ENCODE measurements at places on chromosomes 1 and 21. TPM values are rescaled to one million over a fixed set of nuclear protein-coding genes. Genes with fewer than 3 reads are reported as not detected.

GRCh38 chr1:42328916-42329496 lies 6.0 kb downstream of the FOXJ3 start:
- no peak for DNase-seq

DNA sequence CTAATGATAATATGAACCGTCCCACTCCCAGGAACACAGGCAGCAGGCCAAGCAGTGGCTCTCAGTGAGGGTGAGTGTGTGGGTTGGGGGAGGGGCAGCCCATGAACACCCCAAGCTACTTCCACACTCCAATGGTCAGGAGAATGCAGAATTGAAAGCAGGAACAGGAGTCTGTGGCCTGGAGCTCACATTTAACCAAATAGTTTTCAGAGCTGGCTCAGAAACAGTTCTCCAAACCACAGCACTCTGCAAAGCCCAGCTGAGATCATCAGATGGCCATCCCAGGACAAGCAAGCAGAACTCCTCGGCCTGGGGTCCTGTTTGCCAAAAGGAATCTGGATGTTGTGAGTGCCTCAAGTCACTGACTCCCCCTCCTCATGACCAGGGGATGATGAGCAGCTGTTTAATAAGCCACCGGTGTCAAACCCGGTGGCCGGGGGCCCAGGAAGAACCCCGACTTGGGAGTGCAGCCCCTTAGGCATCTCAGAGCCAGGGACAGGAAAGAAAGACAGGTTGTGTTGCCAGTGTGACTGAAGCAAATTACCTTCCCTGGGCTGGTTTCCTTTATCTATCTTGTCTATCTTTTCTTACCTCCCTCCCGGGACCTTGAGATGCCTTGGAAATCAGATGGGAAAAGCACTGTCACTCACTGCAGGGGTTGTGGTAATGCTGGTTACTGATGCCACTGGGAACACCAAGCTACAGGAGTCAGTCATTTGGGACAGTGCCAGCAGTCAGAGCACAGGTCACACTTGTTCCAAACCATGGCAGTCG lies 20.4 kb downstream of the DEGS1 start:
- no peak for DNase-seq

RGS13 gene
- 1.1 TPM for total RNA-seq

GRCh38 chr21:32962268-32962667 lies 63.5 kb upstream of the OLIG2 start:
- DNase-seq: no peak

GRCh38 chr1:209368864-209369598 lies 214.5 kb upstream of the CAMK1G start:
- DNase-seq: no peak

CLDN14 gene
- total RNA-seq: not detected

DNA sequence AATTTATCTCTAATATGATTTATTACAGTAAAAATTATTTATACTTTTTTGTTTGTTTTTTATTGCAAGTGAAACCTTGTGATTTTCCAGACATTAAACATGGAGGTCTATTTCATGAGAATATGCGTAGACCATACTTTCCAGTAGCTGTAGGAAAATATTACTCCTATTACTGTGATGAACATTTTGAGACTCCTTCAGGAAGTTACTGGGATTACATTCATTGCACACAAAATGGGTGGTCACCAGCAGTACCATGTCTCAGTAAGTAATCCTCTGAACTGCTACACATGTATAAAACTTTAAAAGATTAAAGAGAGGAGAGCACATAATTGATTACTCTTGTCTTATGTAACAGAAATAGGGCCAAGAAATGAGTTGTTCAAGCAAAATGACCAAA lies 4.5 kb downstream of the CFHR3 start:
- DNase-seq: no peak

S100B gene
- not detected for total RNA-seq

RSPO1 gene
- not detected for total RNA-seq

DNA sequence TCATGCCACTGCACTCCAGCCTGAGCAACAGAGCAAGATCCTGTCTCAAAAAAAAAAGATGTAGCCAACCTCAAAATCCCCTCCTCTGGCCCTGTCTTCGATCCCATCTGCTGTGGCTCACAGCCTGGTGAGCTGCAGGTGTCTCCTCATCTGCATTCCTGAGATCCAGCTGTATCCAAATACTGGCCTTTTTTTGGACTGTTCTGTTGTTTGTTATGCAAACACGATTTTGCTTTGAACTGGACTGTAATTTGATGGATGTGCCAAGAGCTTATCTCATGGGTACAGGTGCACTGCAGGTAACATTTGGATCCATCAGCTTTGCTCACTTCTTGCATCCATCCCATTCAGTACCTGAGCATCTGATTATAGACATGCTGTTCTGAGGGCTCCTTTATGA lies 14.1 kb upstream of the FAM43B start:
- no peak for DNase-seq

- DNase-seq: no peak
Observed at GRCh38 chr21:34523019-34523555, 11.1 kb upstream of the KCNE1 start.

DNA sequence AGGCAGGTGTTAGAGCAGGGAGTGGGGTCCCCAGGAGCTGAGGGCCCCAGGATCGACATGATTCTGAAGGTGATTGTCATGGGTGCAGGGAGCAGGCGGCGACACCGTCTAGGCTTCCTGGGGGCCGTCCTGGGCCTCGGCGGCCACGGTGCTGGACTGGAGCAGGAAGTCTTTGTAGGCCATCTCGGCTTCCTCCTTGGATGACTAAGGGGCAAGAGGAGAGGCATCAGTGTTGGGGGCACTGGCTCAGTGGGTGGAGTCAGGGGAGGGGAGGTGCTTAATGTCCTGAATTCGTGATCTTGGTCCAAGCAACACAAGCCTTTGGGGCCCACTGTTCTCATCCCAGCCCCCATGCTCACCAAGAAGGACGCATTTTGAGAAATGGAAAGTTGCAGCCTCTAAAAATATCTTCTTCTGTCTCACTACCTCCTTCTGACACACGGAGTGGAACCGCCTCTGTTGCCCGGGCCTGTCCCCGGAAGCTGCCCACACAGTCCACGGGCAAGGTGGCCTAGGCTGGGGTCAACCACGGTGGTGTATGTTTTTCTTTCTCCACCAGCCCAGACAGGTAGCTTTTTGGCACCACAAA lies 8.6 kb upstream of the FCMR start:
- peak; percentile 65 for DNase-seq

GIPC2 gene
- total RNA-seq: not detected

DNA sequence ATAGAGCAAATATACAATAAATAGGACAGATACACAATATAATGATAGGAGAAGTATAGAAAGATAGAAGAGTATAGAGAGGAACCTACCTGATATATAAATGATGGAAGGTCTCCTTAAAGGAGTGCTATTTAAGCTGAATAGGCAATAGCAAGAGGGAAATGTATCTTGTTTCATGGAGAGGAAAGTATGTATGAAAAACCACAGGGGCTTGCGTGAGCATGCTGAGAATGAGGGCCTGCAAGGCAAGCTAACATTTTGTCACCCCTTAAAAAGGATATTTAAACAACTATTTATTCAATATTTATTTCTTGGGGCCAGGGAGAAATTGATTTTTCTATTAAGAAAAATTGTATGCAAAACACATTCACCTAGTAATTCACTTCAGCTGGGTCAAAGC lies 150.9 kb upstream of the ZRANB2 start:
- DNase-seq: no peak

DNA sequence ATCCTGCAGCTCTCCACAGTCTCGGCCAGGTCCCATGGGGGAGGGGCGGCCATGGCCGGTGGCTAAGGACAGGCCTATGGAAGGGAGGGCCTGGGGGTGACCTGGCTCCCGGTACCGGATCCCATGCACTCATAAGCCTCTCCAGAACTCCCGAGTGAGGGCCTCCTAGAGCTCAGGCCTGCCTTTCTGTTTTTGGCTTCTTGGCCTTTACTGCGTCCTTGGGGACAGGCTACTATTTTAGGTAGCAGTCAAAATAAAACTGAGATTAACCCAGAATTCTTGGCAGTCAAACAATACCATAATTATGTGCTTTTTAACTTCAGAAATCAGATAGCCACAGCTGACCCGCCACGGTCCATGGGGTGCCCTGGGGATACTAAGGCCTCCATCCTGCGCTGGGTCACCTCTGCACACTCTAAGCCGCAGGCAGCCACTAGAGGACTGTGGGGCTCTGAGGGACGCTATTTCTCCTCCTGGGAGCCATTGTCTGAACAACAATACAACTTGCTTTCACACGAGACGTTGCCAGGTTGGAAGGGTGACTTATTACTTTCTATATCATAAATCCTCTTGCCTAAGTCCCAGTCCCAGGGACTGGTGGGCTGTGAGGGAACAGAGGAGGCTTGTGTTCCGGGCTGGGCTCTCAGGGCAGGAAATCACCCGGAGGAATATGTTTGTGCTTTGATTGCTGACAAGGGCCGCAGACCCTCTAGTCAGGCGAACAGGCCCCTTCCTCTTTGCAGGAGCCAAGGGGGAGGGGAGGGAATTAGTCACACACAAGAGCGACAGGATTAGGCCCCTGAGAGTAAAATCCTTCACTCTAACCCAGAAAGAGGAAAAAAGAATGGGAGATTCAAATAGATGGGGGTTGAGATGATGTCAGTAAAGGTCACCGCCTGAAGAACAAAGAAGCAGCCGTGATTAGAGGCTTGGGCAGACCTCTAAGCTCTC lies 40.7 kb upstream of the BCAR3 start:
- DNase-seq: no peak

- DNase-seq: no peak
Observed at GRCh38 chr21:33063375-33063883, 6.5 kb upstream of the OLIG1 start.

- no peak for DNase-seq
Observed at GRCh38 chr1:165369255-165369848, 12.8 kb upstream of the LMX1A start.

- DNase-seq: no peak
Observed at GRCh38 chr1:41358131-41359021, 2.9 kb upstream of the FOXO6 start.

Data from natural killer cell treated with Interleukin-12 subunit alpha and Interleukin-12 subunit beta and Interleukin-15 and Interleukin-18, amount 100 ng/mL, for 72 hours (primary cell).